Spinal cord (tissue), 10 donors: ENCODE measurements at places on chromosomes 2 and 18. TPM values are rescaled to one million over a fixed set of nuclear protein-coding genes. Genes with fewer than 3 reads are reported as not detected.

GRCh38 chr18:26056291-26056690 lies 34.1 kb downstream of the SS18 start:
- no peak for DNase-seq
- no peak overlapping the region for H3K4me3 ChIP-seq
- peaks cover 6% of the 10 kb centered on the region for H3K36me3 ChIP-seq
- no peak overlapping the region for H3K27ac ChIP-seq

GRCh38 chr18:13258921-13259320 lies 40.4 kb downstream of the LDLRAD4 start:
- DNase-seq = no peak
- H3K4me3 ChIP-seq = no peak overlapping the region
- peaks cover 51% of the 10 kb centered on the region for H3K4me1 ChIP-seq
- H3K36me3 ChIP-seq = peaks cover 8% of the 10 kb centered on the region

DNA sequence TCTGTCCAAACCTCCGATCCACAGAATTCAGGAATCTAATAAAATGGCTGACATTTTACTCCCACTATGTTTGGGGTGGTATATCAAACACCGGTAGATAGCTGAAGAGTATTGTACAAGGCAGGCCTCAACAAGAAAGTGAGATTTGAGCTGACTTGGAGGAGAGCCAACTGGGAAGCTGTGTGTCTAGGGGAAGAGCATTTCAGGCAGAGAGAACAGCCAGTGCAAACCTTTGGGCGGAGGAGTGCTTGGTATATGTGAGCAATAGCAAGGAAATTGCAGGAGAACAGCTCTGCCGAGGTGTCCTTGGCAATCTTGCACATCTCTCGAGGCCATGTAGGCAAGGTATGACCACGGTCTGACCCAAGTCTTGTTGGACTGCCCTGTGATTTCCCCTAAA lies 1.8 kb upstream of the MERTK start:
- peaks cover 18% of the 10 kb centered on the region for H3K4me1 ChIP-seq
- no peak overlapping the region for H3K4me3 ChIP-seq
- no peak overlapping the region for H3K27ac ChIP-seq
- H3K27me3 ChIP-seq = peaks cover 3% of the 10 kb centered on the region
- H3K36me3 ChIP-seq = no peaks in the 10 kb centered on the region

GRCh38 chr2:215098875-215099274 lies 39.6 kb downstream of the ABCA12 start:
- no peak overlapping the region for H3K27ac ChIP-seq
- no peak overlapping the region for H3K4me3 ChIP-seq
- no peaks in the 10 kb centered on the region for H3K27me3 ChIP-seq
- no peaks in the 10 kb centered on the region for H3K4me1 ChIP-seq
- H3K36me3 ChIP-seq = no peaks in the 10 kb centered on the region

DNA sequence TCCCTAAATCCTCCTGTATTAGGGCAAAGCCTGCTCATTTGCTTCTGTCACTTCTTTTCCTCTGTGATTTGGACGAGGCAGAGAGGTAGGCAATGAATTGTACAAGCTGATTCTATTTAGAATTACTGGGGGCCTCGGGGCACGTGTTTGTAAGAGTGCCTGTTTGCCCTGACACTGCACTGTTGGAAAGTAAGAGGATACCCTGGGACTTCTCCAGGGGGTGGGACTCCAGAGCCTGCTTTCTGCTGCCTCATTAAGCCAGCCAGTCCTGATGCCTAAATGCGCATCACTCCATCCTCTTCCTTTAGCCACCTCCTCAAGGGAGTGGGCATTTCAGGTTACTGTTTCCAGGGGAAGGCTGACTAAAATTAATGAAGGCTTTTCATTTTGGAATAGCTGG lies 134.3 kb downstream of the TDRD15 start:
- DNase-seq = no peak
- peaks cover 12% of the 10 kb centered on the region for H3K4me1 ChIP-seq
- H3K36me3 ChIP-seq = no peaks in the 10 kb centered on the region

GRCh38 chr2:29115797-29116781 lies 874 bp downstream of the CLIP4 start:
- peak; percentile 72 for DNase-seq
- H3K27ac ChIP-seq = peak overlapping the region; percentile 57
- no peaks in the 10 kb centered on the region for H3K27me3 ChIP-seq
- peak overlapping the region; percentile 80 for H3K4me3 ChIP-seq
- no peaks in the 10 kb centered on the region for H3K36me3 ChIP-seq

DNA sequence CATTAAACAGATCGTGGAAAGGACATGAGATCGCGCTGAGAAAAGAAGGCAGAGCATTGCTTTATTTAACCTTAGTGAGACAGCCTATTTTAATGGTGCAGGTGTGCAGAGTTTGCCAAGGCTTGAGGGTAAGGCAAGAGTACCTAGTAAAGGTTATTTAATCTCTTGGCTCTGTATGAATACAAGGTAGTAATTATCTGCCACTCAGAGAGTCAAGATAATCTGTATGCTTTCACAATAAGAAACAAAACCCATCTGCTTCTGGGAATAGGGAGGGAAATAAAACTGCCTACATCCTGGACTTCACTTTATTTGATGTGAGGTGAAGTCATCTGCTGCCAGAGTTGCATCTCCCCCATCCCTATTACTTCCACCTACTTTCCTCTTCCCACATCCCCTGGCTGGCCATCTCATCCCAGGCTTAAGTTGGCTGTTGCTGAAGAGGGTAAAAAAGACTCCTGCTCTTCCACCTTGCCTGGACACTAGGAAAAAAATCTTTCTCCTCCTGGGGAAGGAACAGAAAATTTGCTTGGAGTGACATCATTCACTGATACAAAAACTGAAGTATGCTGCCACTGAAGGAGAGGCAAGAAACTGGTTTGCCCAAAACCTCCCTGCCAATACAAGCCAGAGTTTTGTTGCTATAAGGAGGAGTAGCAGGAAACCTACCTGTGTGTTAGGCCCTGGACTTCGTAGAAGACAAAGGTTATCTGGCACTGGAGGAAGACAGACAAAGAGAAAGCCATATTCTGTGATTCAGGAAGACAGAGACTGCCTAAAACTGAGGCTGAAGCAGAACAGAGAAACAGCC lies 35.8 kb upstream of the ARHGAP25 start:
- DNase-seq = no peak
- no peak overlapping the region for H3K4me3 ChIP-seq
- H3K27ac ChIP-seq = no peak overlapping the region
- no peaks in the 10 kb centered on the region for H3K4me1 ChIP-seq
- no peaks in the 10 kb centered on the region for H3K27me3 ChIP-seq
- H3K36me3 ChIP-seq = no peaks in the 10 kb centered on the region

GRCh38 chr2:149100739-149101699 lies 62.5 kb downstream of the LYPD6B start:
- H3K27me3 ChIP-seq = no peaks in the 10 kb centered on the region
- no peak overlapping the region for H3K27ac ChIP-seq
- no peak for DNase-seq
- no peak overlapping the region for H3K4me3 ChIP-seq
- H3K36me3 ChIP-seq = no peaks in the 10 kb centered on the region

GRCh38 chr18:6610466-6610865 lies 119.0 kb upstream of the ARHGAP28 start:
- no peak overlapping the region for H3K4me3 ChIP-seq
- H3K4me1 ChIP-seq = no peaks in the 10 kb centered on the region
- H3K36me3 ChIP-seq = no peaks in the 10 kb centered on the region
- H3K27ac ChIP-seq = no peak overlapping the region
- H3K27me3 ChIP-seq = no peaks in the 10 kb centered on the region
- DNase-seq = no peak

DNA sequence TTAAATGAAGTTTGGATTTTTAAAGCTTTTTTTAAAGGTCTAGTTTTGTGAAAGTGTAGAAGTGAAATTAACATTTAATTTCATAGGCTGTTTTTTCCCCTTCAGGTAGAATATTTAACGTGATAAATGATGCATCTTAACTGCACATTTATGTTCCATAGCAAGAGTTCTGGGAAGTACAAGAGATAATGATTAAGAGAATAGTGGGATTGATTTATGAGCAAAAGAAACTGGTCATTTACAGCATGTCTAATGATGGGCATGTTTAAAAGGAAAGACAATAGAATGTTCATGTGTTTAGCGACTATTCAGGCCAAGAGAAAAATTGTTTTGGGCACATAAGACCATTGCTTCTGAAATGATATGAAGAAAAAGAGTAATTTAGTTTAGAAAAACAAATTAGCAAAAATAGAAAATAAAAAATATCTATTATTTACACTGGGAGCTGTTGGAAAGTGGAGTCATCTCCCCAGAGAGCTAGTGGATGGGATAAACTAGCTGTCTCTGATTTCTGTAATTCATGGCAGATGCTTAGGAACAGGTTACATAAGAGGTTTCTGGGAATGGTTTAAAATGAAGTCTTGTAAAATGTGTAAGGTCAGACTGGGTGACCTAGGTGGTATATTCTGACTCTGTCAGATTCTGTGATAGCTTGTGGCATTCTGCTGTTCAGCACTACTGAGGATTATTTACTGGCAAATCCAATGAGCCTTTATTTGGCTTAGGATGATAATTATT lies 60.7 kb downstream of the WDR7 start:
- no peaks in the 10 kb centered on the region for H3K4me1 ChIP-seq
- H3K27me3 ChIP-seq = no peaks in the 10 kb centered on the region
- H3K27ac ChIP-seq = no peak overlapping the region
- DNase-seq = no peak
- no peak overlapping the region for H3K4me3 ChIP-seq
- H3K36me3 ChIP-seq = no peaks in the 10 kb centered on the region

- H3K27ac ChIP-seq = no peak overlapping the region
- no peak overlapping the region for H3K4me3 ChIP-seq
- no peaks in the 10 kb centered on the region for H3K36me3 ChIP-seq
Observed at GRCh38 chr2:219119422-219120043, 41.1 kb downstream of the NHEJ1 start.

DNA sequence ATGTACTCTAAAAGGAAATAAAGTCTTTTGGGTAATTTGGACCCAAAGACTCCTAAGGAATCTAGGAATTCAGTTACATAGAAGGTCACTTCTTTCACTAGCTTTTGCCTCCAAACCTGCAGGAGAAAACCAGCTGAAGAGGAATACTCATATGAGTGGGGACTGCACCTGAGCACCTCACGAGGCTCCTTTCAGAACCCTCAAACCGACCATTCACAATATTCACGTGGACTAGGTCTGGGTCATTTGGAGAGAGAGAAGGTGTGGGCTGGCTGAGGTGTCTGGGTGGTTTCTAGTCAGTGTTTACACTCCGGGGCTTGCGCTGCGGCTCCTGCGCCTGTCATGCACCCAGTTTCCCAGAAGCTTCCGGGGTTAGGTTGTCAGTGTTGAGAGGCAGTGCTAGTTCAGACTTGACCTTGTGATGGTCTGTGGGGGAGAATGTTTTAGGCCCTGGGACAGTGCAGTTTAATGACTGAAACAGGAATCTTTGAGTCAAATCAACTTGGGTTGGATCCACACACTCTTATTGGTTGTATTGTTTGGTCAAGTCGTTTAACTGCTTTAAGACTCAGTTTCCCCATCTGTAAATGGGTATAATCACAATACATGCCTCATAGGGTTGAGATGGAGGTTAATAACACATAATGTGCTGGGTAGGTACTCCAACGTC lies 78.4 kb downstream of the LIMS1 start:
- H3K4me1 ChIP-seq = peaks cover 19% of the 10 kb centered on the region
- DNase-seq = no peak
- H3K4me3 ChIP-seq = no peak overlapping the region
- no peak overlapping the region for H3K27ac ChIP-seq
- no peaks in the 10 kb centered on the region for H3K36me3 ChIP-seq
- no peaks in the 10 kb centered on the region for H3K27me3 ChIP-seq

GRCh38 chr2:190481339-190481738 lies 53.2 kb downstream of the NEMP2 start:
- H3K4me1 ChIP-seq = peaks cover 3% of the 10 kb centered on the region
- DNase-seq = no peak
- H3K27me3 ChIP-seq = no peaks in the 10 kb centered on the region
- H3K36me3 ChIP-seq = no peaks in the 10 kb centered on the region
- no peak overlapping the region for H3K4me3 ChIP-seq
- H3K27ac ChIP-seq = no peak overlapping the region

The ALKAL2 gene
- 3.4 TPM for polyA plus RNA-seq

The TUBB8B gene
- not detected for polyA plus RNA-seq

The PLEKHH2 gene
- 9.0 TPM for polyA plus RNA-seq

The UGT1A10 gene
- polyA plus RNA-seq = not detected

The SPTBN1 gene
- 351 TPM for polyA plus RNA-seq

The GALNT14 gene
- 24.0 TPM for polyA plus RNA-seq
